CD4-positive, alpha-beta T cell treated with Interferon gamma for 1 hour (primary cell): ENCODE measurements at places on chromosomes 4 and X.

GRCh38 chr4:122810669-122811068 lies 16.0 kb upstream of the FGF2 start:
- DNase-seq = no peak

GRCh38 chr4:189261475-189261874 lies 679.2 kb upstream of the FRG1 start:
- no peak for DNase-seq

- DNase-seq = no peak
Observed at GRCh38 chrX:7787714-7788113, 55.3 kb upstream of the VCX start.

GRCh38 chrX:150933945-150934350 lies 35.5 kb upstream of the CD99L2 start:
- no peak for DNase-seq

GRCh38 chr4:122815248-122815647 lies 11.4 kb upstream of the FGF2 start:
- no peak for DNase-seq

- DNase-seq = no peak
Observed at GRCh38 chr4:95761871-95762270, 78.0 kb upstream of the PDHA2 start.

DNA sequence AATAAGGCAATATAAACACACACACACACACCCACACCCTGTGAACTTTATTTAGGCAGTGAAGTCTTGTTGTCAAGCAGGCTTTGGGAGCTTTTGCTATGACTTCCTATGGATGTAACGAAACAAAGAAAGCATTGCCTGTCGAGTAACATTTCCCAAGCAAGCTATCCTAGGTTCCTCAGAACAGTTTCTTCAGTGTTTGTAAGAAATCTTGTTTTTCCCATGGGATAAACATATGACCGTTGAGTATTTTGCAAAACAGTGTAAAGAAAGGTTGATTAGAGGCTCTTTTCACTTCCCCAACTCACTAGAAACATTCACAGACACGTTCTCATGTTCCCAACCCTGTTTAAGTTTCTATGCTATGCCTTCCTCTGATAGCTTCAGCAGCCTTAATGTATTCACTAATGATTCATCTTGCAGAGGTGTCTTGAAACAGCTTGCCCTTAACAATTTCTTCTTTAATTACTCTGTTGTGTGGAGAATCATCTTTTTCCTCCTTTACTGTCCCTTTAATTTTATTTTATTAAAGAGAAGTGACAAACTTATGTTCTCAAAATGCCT lies 1947.1 kb upstream of the TENM3 start:
- DNase-seq = no peak

DNA sequence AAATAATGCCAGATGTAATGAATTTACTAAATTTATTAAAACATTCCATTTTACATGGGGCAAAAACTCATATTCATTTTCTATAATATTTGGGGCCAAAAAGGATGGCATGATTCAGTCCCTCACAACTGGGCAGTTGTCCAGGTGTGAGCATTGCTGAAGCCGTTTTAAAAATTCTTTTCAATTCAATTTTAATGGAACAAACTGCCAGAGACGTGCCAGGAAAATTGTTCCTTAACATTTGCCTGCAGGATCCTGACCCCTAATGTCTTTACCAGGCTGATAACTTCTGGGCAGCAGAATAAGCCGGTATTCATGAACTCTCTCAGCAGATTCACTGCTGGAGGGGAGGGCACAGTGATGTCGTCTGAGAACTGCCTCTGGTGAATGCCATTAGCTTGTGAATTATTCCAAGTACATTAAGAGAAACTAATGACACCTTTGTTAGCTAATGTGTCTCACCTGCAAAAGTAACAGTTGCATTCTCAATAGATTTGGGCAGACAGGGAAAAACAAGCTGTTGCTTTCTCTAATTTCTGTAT lies 1445.1 kb upstream of the TENM3 start:
- no peak for DNase-seq

- DNase-seq = peak; percentile 4
Observed at GRCh38 chrX:119885554-119886428, 9.9 kb upstream of the AKAP14 start.

DNA sequence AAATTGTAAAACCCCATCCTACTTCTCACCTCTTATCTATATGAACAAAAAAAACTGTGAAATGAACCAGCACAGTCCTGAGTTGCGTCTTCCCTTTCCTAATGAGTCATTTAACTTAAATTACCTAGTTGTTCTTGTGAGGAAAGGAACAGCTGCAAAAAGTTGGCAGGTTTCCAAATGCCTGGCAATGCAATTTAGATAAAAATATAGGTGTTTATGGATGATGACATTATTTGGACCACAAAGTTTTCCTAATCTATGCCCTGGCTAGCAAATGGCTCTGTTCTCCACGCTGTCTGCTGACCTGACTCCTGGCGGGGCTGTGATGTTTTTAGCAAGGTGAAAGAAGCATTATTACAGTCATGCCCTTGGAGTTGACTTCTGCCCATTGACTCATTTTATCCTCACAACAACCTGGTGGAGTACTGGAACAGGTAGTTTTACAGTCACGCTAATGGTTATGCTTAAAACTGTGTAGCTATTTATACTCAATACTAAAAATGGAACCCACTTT lies 29.8 kb upstream of the RELL1 start:
- no peak for DNase-seq

DNA sequence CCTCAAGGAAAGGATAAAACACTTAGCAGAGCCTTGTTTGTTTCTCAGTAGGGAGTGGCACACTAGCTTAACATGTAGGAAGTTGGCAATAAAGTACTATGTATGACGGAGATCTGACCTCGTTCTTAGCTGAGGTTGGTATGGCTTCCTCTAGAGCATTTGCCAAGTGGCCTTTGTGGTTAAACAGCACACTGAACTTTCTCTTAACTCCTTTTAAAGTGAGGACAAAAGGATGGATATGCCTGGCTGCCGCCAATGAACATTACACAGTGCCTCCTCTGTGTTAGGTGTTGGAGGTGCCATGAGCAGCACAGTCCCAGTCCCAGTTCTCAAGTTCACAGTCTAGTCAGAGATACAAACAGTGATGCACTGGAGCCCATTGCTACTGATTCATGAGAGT lies 54.4 kb downstream of the VGLL1 start:
- peak; percentile 28 for DNase-seq

- DNase-seq = no peak
Observed at GRCh38 chrX:153340111-153340510, 6.2 kb downstream of the ZNF275 start.

DNA sequence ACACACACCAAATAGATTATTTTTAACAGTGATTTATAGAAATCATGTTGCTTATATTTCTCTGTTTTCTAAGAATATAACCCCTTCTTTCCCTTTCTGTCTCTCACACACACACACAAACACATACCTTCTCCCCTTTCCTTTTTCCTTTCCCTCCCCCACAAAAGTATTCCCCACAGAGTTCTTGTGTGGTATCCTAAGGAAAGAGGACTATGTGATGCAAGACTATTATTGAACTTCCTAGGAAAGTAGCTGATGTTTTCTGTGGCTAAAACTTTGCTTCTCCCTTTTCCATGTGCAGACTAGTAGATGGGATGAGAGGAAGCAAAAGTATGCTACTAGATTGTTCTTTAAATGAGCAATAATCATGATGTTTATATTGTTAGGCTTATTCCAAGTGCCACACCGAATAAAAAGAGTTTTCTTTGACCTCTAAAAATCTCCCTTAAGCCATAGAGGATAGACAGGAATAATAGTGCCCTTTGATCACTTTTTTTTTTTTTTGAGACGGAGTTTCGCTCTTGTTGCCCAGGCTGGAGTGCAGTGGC lies 38.7 kb downstream of the CPEB2 start:
- DNase-seq = no peak

GRCh38 chr4:123364906-123365305 lies 31.7 kb upstream of the SPRY1 start:
- no peak for DNase-seq

GRCh38 chr4:161256172-161256571 lies 907.6 kb downstream of the FSTL5 start:
- no peak for DNase-seq

GRCh38 chrX:38970074-38970473 lies 168.8 kb downstream of the MID1IP1 start:
- no peak for DNase-seq

DNA sequence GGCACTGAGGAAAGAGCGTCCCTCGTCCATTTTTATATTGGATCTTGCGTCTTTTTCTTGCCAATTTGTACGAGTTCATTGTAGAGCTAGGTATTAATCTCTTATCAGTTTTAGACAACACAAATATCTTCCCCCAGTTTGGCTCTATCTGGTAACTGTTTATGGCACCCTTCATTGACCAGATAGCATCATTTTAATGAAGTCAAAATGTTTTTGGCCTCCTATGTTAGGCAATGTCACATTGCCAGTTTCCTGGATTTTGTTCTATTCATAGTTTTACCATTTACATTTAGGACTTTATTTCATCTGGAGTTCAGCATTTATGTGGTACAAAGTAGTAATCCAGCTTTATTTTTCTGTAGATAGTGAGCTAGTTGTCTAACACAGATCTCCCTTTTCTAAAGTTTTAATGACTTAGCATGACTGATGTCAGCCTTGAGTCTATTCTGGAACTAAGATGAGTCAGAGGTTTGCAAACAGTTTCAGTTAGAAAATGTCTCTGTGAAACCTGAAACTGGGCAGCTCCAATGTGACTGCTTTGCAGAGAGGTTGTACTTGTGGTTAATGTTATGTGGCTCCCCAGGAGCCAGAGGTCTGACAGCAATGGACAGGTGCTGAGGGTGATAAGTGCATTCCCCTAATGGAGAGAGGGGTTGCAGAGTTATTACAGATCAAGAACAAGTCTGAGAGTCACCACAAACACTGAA lies 5.3 kb upstream of the STBD1 start:
- DNase-seq = no peak

- DNase-seq = no peak
Observed at GRCh38 chrX:106302304-106302703, 134.2 kb downstream of the PWWP3B start.

- no peak for DNase-seq
Observed at GRCh38 chr4:118941149-118941548, 52.5 kb downstream of the SYNPO2 start.

DNA sequence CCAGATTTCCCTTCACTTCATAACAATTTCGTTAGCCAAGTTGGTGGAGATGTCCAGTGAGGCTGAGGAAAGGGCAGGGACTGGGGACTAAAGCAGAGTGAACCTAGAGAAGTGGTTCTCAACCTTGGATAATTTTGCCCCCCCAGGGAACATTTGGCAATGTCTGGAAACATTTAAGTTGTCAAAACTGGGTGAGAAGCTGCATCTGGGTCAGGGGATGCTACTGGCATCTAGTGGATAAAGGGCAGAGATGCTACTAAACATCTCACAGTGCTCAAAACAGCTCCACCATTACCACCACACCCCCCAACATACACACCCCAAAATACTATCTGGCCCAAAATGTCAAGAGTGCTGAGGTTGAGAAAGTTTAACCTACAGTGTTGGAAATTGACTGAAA lies 32.0 kb upstream of the FGF16 start:
- no peak for DNase-seq

DNA sequence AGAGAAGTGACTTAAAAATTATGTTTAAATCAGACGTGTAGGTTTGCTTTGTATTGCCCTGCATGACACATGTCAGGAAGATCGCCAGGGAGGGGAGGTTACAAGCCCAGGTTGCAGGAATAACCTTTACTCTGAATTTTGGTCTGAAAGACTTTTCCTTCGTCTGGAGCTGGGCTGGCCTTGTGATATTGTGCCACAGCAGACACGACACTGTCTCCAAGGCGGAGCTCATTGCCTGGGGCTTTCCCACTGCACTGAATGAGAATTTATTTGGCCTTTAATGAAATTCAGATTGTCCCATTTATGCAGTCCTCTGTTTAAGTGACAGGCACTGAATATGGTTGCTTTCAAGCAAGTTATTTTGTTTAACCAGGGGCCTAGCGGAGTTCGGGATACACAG lies 45.1 kb downstream of the RHOH start:
- DNase-seq = peak; percentile 44

GRCh38 chrX:124274438-124275181 lies 57.9 kb upstream of the TEX13D start:
- DNase-seq = no peak

GRCh38 chrX:112651766-112652165 lies 28.0 kb downstream of the LHFPL1 start:
- DNase-seq = no peak

DNA sequence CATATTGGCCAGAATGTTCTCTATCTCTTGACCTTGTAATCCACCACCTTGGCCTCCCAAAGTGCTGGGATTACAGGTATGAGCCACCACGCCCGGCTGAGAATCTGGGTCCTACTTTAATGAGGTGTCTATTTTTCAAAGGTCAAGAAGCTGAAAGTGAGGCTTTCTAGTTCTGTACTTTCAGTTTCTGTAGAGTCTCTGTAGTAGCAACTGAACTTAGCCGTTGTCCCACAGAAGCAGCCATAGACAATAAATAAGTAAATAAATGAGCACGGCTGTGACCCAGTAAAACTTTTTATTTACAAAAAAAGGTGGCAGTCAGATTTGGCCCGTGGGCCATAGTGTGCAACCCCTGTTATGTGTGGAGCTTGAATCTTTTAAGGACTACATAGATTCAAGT lies 92.0 kb downstream of the FNIP2 start:
- DNase-seq = no peak

GRCh38 chr4:8818063-8818881 lies 53.4 kb downstream of the HMX1 start:
- DNase-seq = no peak

DNA sequence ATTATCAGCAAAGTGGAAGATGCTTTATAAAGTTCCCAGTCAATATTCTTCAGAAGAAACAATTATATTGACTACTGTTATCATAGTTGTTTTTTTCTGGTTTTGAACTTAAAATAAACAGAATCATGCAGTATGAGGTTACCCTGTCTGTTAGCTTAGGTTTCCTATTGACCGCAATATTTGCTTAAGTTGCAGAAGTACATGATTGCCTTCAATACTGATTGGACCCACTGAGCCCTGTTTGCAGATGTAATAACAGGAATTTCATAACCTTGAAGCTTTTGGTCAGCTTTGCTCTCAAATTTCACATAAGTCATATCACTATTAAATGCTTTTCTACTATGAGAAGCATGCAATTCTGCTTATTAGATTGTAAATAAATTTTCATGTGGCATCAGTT lies 229.1 kb upstream of the FSTL5 start:
- no peak for DNase-seq
